ENCODE measurements at places on chromosomes 13 and 19.

DNA sequence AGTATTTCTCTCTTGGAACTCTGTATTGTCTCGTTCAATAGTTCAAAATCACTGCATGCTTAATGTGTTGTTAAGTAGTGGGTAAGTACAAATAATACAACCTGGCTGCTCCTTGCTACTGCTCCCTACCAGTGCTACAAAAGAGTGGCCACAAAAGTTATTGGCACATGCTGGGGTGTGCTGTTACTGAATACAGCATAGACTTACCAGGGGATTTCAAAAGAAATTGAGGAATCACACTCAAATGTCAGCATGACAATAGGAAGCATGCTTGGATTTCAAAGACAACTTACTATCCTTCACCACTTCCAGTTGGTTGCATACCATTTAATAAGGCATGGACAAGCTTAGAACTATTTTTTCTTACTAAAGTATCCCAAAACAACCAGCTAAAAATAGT is 1041.3 kb upstream of the SPRY2 start:
- DNase-seq, result no peak

- peak; percentile 55 for DNase-seq
These were observed 6.5 kb upstream of the LIPE start for GRCh38 chr19:42433503-42434260.

- no peak for DNase-seq
These were observed 1.9 kb upstream of the TEKTIP1 start for GRCh38 chr19:3537101-3537437.

GRCh38 chr19:28908941-28909340 is 304.0 kb downstream of the UQCRFS1 start:
- no peak for DNase-seq

GRCh38 chr19:42412227-42412626 is 15.0 kb downstream of the LIPE start:
- peak; percentile 92 for DNase-seq

DNA sequence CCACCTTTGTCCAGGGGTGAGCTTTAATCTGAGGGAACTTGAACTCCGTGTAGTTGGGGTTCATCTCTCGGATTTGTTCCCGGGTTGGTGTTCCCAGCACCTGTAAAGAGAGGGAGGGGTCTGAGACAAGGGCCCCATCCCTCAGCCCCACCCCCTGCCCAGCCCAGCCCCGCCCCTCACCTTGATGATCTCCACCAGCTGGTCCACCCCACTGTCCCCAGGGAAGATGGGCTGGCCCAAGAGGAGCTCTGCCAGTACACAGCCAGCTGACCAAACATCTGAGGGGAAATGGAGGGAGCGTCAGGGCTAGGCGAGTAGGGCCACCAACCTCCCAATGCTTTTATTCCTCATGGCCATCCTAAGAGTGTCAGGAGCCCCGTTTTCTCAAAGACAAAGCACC is 9.3 kb downstream of the GSK3A start:
- DNase-seq, result peak; percentile 42

DNA sequence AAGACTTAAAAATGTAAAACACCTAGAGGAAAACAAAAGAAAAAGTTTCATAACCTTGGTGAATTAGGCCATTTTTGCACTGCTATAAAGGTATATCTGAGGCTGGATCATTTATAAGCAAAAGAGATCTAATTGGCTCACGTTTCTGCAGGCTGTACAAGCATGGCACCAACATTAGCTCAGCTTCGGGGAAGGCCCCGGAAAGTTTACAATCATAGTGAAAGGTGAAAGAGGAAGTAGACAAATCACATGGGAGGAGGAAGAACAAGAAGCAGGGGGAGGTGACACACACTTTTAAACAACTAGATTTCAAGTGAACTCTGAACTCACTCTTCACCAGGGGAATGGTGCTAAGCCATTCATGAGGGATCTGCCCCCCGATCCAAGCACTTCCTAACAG is 1358.5 kb upstream of the PCDH9 start:
- no peak for DNase-seq

- no peak for DNase-seq
These were observed 31.6 kb downstream of the MTRF1 start for GRCh38 chr13:41231786-41232185.

DNA sequence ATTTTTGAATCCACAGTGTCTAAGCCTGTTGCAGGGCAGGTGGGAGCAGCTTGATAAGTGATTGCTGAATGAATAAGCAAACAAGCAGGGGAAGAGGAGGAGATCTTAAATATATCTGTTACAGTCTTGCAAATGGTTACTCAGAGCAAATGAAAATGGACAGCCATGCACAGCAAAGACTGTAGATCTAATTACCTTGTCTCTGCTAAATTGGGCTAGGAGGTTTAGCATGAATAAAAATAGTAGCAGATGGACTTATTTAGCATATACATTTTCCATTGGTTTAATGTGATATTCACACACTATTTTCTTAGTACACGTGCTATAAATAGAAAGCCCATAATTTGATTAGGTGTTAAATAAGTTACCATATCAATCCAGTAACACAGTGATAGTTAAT is 72.9 kb upstream of the FARP1 start:
- DNase-seq, result no peak

GRCh38 chr19:54444737-54445136 is 4.3 kb upstream of the LENG8 start:
- no peak for DNase-seq

DNA sequence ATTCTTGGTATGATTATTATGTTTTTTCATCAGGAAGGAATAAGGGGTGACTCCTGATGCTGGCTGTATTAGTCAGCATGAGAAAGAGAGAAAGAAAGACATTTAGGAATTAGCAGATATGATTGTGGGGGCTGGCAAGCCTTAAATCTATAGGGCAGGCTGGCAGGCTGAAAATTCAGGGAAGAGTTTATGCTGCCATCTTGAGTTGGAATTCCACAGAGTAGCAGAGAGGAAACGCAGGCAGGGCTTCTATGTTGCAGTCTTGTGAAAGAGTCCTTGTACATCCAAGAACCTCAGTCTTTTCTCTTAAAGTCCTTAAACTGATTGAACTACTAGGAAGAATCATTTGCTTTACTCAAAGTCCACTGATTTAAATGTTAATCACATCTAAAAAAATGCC is 262.7 kb upstream of the SLC10A2 start:
- no peak for DNase-seq

DNA sequence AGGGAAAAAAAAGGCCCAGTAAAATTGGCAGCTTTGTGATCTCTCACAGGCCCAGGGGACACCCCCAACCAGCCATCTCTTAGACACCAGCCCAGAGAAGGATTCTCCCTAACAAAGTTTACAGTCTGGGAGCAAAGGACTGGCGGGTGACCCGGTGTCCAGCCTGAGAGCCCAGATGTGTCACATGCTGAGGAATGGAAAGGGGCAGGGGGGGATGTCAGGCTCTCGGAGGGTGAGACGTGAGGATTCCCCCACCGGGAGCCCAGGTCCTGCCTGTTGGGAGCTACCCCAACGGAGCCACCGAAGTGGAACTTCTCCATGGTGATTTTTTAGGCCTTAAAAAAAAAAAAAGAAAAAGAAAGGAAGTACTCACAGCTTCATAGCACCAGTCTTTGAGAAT is 4.8 kb upstream of the CTXN1 start:
- no peak for DNase-seq

DNA sequence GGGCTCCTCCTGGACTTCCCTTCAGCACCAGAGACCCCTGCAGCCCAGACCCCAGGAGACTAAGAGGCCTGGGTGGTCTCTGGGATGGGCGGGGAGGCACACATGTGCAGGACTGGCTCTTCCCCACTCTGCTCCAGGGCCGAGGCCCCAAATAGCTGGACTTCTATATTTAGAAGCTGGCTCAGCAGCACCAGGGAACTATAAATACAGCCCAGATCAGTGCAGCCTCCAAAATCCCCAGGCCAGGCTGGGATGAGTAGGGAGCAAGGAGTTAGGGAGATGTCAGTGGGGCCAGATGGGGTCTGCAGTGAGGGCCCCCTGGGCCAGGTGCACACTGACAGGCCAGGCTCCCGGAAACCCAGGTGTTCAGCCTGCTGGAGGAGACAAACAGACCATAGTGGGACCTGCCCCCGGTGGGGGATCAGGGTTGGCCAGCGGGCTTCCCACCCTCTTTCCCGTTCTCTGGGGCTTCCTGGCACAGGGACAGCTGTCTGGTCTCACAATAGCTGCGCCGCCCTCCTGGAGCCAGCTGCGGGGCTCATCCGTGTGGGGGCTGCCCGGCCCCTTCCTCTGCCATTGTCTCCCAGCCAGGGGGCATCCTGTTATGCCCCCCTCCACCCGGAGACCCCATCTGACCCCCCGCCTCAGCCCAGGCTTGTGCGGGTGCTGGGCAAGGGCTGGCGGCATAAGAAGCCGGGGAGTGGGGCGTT is 5.5 kb upstream of the ADGRE5 start:
- no peak for DNase-seq

DNA sequence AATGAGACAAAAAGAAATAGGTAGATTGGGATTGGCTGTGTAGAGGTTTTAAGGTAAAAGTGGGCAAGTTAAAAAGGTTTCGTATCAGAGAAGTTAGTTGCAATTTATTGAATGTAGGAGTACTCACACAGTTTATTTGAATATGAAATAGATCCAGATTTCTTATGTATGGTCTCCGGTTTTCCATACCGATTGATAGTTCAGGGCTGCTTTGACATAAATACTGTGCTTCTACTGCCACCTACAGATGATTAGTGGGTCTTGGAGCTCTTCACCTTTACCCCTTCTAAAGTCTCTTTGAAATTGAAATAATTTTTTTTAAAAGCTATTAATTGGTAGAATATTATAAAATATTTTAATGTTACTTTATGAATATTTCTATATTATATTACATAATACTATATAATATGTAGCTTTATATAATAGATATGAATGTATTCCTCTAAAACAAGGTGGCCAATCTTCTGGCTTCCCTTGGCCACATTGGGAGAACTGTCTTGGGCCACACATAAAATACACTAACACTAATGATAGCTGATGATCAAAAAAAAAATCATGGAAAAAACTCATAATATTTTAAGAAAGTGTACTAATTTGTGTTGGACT is 7.7 kb upstream of the GPR18 start:
- no peak for DNase-seq

- DNase-seq, result no peak
These were observed 177.4 kb upstream of the UBL3 start for GRCh38 chr13:30027569-30028455.

DNA sequence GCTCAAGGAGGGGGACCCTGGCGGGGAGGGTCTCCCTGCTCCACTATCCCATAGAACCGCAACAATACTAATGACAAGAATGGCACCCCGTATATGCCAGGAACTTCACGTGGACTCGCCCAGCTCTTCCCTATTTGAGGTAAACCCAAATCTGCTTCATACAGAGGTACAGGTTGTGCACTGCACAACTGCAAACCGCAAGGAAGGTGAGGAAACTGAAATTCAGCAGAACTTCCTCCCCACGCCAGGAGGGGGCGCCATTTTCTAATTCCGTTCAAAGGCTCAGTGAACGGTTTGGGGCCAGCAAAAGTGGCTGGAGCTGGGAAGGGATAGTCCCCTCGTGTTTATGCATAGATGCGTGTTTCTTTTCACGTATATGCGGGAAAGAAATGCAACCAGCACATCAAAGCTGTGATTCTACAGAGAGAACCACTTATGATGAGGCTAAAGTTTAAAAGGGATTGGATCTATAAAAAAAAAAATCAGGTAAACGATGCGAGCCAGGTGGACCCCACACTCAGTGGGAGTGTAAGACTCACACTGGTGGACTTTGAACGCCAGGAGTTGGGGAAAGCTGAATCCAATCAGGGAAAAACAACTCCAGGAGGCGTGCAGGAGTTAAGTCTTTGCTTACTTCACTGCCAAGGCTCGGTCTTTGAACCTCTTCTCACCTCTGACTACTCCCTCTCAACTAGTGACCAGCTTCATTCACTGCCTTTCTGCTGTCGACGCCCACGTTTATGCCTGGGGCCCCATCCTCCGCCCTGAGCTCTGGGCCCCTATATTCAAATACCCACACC is 20.3 kb downstream of the C19orf81 start:
- peak; percentile 69 for DNase-seq

GRCh38 chr19:29855087-29855486 is 43.3 kb downstream of the CCNE1 start:
- DNase-seq, result no peak

DNA sequence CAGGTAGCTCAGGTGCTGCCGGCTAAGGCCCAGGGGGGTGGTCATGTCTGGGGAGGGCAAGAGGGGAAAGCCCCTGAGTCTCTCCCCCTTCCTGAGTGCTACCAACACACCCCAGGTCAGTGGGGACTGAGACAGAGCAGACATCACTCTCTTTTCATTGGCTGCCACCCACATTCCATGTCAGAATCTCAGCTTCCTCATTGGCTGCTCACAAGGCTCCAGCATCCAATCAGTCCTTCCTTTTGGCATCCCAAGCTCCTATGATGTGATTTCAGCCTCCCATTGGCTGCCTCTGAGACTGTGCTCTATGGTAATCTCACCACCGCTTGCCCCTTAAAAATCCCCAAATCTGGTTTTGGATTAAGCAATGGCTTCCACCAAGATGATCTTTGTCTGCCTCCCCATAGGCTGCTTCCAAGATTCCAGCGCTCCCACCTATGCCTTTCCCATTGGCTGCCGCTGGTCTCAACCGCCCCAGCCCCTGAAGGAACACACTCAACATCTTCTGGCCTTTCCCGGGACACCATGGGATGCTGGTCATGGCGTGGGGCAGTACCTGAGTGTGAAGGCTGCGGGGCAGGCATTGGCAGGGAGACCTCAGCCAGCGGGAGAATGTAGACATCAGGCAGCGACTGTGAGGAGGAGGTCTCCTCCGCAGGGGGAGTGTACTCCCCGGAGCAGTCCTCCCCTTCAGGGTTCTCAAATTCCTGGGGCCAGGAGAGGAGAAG is 2.0 kb downstream of the LMTK3 start:
- DNase-seq, result no peak

DNA sequence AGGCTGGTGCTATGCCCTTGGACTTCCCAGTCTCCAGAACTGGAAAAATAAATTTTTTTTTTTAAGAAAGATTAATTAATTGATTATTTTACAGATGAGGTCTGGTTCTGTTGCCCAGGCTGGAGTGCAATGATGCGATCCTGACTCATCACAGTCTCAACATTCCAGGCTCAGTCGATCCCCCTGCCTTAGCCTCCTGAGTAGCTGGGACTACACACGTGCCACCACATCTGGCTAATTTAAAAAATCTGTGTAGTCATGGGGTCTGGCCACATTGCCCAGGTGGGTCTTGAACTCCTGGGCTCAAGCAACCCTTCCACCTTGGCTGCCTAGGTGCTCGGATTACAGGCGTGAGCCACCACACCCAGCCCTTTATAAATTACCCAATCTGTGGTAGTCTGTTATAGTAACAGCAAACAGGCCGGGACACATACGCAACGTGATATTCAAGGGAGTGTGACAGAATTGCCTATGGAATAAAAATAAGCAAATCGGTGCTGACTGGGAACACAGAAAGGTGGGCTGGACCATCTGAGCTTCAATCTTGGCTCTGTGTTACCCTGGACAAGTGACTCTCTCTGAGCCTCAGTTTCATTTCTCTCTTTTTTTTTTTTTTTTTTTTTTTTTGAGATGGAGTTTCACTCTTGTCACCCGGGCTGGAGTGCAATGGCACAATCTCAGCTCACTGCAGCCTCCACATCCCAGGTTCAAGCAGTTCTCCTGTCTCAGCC is 42.8 kb downstream of the PIN1 start:
- DNase-seq, result no peak

DNA sequence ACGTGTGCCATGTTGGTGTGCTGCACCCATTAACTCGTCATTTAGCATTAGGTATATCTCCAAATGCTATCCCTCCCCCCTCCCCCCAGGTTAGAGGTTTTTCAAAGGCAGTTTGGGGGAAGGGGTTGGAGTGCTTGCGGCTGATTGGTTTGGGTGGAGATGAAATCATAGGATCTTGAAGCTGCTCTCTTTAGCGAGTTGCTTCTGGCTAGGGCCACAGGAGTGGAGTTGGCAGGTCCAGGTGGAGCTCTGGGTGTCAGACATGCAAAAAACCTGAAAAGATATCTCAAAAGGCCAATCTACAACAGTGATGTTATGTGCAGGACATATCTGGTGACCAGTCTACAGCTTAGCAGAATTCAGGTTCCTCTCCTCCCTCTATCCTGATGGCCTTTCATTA is 32.6 kb upstream of the CXCL17 start:
- DNase-seq, result no peak
